H9 (cell line): ENCODE measurements at places on chromosomes 1 and 21. TPM values are rescaled to one million over a fixed set of nuclear protein-coding genes. Genes with fewer than 3 reads are reported as not detected.
A peak's percentile ranks its signal among the peaks of the same experiment; 100 is the strongest.

S100A7A gene
- total RNA-seq: not detected in 2 replicates

URB2 gene
- total RNA-seq: 51.9 and 53.2 TPM in 2 replicates

OR2L2 gene
- 0.11 TPM in 1 of 2 replicates, not detected in the other for total RNA-seq

NCMAP gene
- total RNA-seq: 0.33 and 0.35 TPM in 2 replicates

FAM229A gene
- total RNA-seq: 5.6 and 8.3 TPM in 2 replicates

DYNLT4 gene
- not detected in 2 replicates for total RNA-seq

MYBPH gene
- not detected in 2 replicates for total RNA-seq

KCNA2 gene
- total RNA-seq: 0.33 and 0.37 TPM in 2 replicates

PAX7 gene
- total RNA-seq: 0.09 and 0.15 TPM in 2 replicates

AADACL3 gene
- 0.22 and 0.35 TPM in 2 replicates for total RNA-seq

DISC1 gene
- 2.1 and 2.5 TPM in 2 replicates for total RNA-seq

RGS16 gene
- 6.8 and 6.9 TPM in 2 replicates for total RNA-seq

GRCh38 chr1:184416481-184416880 is 29.7 kb downstream of the C1orf21 start:
- H3K27me3 ChIP-seq: no peaks in the 10 kb centered on the region
- H3K4me1 ChIP-seq: peaks cover 5% of the 10 kb centered on the region
- no peak overlapping the region for H3K27ac ChIP-seq
- H3K4me3 ChIP-seq: no peak overlapping the region

DNA sequence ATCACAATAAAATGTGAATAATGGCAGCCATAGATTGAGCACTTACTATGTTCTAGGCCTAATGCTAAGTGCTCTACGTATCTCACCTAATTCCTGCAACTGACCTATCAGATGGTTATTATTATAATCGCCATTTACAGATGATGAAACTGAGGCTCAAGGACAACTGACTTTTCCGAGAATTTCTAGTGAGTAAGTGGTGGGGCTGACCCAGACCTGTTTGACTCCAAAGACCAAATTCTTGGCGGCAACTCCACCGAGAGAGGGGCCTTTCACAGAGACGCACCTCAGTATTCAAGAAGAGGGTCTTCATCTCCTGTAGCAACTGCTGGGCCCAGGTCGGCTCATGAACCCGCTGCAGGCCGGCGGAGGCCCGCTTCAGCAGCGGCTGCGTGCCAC is 573 bp downstream of the TMEM234 start:
- H3K4me3 ChIP-seq: peak overlapping the region; percentile 98
- no peaks in the 10 kb centered on the region for H3K27me3 ChIP-seq
- peaks cover 7% of the 10 kb centered on the region; the same call in 1 of the 2 replicates for H3K4me1 ChIP-seq

DNA sequence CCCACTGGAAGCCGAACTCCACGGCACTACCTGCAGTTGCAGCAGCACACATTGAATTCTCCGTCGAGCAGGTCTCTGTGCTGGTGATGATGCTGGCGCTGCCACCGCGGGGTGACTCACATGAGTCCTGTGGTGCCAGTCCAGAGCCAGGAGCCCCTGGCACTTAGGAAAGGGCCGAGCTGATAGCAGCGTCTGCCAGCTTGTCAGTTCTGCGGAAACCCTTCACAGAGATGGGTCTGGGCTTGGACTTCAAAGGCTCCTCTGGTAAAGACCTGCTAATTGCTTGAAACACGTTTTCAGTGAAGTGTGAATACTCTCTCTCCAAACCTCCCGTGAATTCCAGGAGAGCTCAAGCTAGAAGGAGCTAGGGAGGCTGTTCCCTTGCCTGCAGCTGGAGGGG is 92.2 kb downstream of the GRIK3 start:
- DNase-seq: no peak
- H3K27ac ChIP-seq: no peak overlapping the region
- no peaks in the 10 kb centered on the region; the same call in 1 of the 2 replicates for H3K4me1 ChIP-seq
- H3K36me3 ChIP-seq: no peaks in the 10 kb centered on the region
- H3K4me3 ChIP-seq: no peak overlapping the region

GRCh38 chr1:156750191-156750672 is 1.2 kb downstream of the HDGF start:
- no peak for DNase-seq
- H3K4me1 ChIP-seq: peaks cover 28% of the 10 kb centered on the region
- peak overlapping the region; percentile 94 for H3K4me3 ChIP-seq
- no peaks in the 10 kb centered on the region for H3K27me3 ChIP-seq
- peaks cover 9% of the 10 kb centered on the region for H3K36me3 ChIP-seq

DNA sequence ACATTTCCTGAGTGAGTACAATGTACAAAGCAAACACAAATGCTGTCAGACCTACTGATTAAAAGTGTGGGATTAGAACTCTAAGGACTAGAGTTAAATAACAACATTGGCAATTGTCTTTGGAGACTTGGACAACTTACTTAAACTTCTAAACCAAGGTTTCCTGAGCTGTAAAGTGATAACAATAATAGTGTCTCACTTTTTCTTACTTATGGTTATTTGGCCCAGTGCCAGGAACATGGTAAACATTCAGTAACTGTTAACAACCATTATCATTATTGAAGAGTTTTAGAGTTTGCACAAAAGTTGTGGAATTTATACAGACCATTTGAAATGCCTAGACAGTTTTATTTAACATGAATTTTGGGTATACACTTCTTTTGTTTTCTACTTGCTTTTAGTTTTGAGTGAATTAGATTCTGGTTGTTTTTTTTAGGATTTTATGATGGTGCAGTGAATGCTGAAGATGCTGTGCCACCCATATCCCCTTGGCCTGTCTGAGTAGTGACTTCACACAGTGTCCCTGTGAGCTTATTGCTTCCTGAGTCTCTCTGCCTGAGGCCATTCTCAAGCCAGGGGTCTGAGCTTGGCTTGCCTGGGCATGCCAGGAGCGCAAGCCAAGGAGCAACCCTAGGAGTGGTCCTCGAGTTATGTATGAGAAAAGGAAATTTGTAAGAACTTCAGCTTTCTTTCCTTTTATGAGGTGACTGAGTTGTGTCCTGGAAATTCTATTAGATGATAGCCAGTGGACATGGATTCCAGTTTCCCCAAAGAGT is 932.8 kb downstream of the TTLL7 start:
- no peaks in the 10 kb centered on the region for H3K4me1 ChIP-seq
- H3K27me3 ChIP-seq: no peaks in the 10 kb centered on the region
- no peak overlapping the region for H3K4me3 ChIP-seq
- peak; percentile 27 for DNase-seq
- peaks cover 6% of the 10 kb centered on the region; the same call in 1 of the 2 replicates for H3K36me3 ChIP-seq
- H3K27ac ChIP-seq: no peak overlapping the region

DNA sequence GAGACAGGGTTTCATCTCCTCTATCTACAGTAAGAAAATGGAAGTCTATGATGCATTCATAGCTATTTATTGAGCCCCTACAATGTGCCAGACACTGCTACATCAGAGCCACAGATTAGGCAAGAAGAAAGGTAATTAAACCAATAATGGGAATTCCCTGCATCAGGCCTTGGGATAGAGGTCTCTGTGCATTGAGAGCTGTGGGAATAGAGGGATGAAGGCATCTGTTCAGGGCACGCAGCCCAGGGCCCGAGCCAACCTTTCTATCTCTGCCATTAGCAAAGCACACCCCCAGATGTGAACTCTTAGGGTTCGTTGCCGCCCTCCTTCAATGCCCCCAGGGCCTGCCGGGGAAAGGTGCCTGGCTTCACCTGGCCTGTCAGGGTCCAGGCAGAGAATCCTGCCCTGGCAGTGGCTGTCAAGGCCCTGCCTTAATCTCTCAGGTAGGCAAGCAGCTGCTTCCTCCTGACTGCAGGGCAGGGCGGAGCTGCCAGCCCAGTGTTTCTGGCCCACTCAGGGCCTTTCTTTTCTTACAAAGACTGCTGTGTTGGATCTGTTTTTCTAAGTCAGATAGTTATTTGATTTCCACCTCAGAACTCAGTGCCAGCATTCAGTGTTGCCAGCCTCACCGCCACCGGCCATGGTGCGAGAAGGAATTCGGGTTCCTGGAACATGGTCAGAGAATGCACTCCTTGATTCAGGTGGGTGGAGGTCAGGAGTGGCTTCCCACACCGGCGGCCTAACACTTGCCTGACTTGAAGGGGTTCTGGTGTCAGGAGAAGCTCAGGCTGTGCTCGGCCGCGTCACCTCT is 76.1 kb downstream of the PGM1 start:
- DNase-seq: no peak
- H3K27ac ChIP-seq: no peak overlapping the region
- no peak overlapping the region for H3K4me3 ChIP-seq
- H3K36me3 ChIP-seq: peaks cover 2% of the 10 kb centered on the region; the same call in 1 of the 2 replicates
- H3K4me1 ChIP-seq: peaks cover 2% of the 10 kb centered on the region; the same call in 1 of the 2 replicates

- H3K27ac ChIP-seq: no peak overlapping the region
- H3K27me3 ChIP-seq: peaks cover 31% of the 10 kb centered on the region; the same call in 1 of the 2 replicates
- no peaks in the 10 kb centered on the region for H3K4me1 ChIP-seq
- H3K36me3 ChIP-seq: peaks cover 10% of the 10 kb centered on the region
- H3K4me3 ChIP-seq: no peak overlapping the region
Observed at GRCh38 chr1:214184992-214185391, 96.0 kb upstream of the SMYD2 start.

DNA sequence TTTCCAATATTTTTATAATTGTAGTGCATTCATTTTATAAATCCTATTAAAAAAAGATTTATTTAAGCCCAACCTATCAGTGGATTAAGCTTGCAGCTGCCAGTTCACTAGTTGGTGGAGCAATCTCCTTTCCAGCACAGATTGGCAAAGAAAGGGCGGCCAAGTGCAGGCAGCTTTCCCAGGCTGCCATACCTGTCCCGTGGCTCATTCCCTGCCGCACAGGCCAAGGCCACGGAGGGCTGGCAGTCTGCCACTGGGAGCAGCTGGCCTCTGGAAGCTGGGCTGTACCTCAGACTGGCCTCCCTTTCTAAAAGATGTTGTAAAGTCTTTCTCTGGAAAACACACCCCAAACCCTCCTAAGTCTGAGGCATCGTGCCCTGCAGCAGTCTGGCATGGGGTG is 74.2 kb downstream of the SIM2 start:
- H3K4me3 ChIP-seq: no peak overlapping the region
- no peak for DNase-seq
- H3K27ac ChIP-seq: no peak overlapping the region
- H3K4me1 ChIP-seq: no peaks in the 10 kb centered on the region; the same call in 1 of the 2 replicates

- H3K27me3 ChIP-seq: no peaks in the 10 kb centered on the region
- peaks cover 8% of the 10 kb centered on the region for H3K36me3 ChIP-seq
- H3K4me3 ChIP-seq: no peak overlapping the region
- no peaks in the 10 kb centered on the region for H3K4me1 ChIP-seq
- no peak overlapping the region for H3K27ac ChIP-seq
Observed at GRCh38 chr1:189751311-189751710, 726.4 kb downstream of the BRINP3 start.

- no peak overlapping the region for H3K4me3 ChIP-seq
- H3K36me3 ChIP-seq: no peaks in the 10 kb centered on the region
- peaks cover 28% of the 10 kb centered on the region; the same call in 1 of the 2 replicates for H3K4me1 ChIP-seq
Observed at GRCh38 chr1:225944951-225945350, 3.9 kb upstream of the LEFTY2 start.

- no peak for DNase-seq
- no peaks in the 10 kb centered on the region for H3K4me1 ChIP-seq
- no peak overlapping the region for H3K27ac ChIP-seq
- H3K27me3 ChIP-seq: no peaks in the 10 kb centered on the region
Observed at GRCh38 chr1:34721646-34722355, 33.0 kb upstream of the GJB5 start.

DNA sequence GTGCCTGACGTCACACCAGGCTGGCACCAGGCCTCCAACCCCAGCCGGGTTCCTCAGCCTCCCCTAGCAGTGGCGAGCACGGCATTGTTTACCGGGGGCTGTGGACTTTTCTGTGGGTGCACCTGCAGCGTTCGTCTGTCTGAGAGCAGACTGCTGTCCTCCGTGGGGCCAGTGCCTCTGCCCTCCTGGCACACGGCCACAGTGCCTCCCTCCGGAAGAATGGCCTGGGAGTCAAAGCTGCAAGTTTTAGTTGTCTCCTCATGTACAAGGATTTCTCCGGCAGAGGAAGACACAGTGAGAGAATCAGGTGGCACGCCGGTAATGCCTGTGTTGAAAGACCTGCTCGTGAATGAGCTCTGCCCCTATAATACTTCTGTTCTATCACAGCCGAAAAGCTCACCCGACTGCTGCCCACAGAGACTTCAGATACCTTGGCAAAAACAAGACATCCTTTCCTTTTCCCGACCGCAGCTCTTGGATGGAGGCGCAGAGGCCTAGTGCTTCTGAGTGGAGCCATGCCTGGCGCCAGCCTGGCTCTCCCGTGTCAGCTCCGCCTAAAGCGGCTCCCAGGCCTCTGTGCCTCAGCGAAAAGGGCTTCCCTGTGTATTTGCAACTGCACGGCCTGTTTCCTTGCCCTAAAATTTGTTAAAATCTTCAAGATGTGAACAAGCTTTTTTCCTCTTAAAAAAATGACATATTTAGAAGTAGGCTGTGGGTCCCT is 71.4 kb downstream of the AGPAT3 start:
- H3K4me3 ChIP-seq: no peak overlapping the region
- no peak for DNase-seq
- H3K4me1 ChIP-seq: no peaks in the 10 kb centered on the region

- H3K36me3 ChIP-seq: no peaks in the 10 kb centered on the region
- H3K4me3 ChIP-seq: peak overlapping the region; percentile 46; the same call in 2 of the 3 replicates
- no peaks in the 10 kb centered on the region for H3K4me1 ChIP-seq
Observed at GRCh38 chr1:228034954-228035837, 28.4 kb downstream of the WNT3A start.

DNA sequence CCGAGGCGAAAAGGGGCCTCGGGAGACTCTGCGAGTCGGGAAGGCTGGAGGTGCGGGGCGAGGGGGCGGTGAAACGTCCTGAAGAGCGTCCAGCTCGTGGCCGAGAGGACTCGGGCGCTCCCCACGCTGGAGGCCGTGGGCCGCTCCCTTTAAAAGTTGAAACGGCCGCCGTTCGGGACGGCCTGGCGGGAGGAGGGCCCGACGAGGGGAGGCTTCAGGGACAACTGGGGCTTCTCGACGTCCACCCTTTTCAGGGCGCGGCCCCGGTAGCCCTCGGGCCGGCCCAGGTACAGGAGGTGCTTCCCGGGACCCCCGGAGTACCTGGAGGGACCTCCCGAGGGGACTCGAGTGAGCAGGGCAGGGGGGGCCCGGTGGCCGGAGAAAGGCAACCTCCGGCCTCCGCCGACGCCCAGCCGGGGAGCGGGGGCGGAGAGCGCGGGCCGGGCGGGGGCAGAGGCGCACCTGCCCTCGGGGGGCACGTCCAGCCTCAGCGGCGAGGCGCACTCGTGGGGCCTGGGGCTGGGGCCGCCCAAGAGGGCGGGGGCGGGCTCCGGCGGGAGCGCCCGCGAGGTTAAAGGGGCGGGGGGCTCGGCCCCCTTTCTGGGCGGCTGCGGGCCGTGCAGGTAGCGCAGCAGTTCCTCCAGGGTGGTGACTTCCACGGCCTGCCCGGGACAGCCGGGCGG is 14.0 kb downstream of the SEMA6C start:
- DNase-seq: no peak
- H3K36me3 ChIP-seq: peaks cover 35% of the 10 kb centered on the region
- no peaks in the 10 kb centered on the region; the same call in 1 of the 2 replicates for H3K27me3 ChIP-seq
- H3K27ac ChIP-seq: no peak overlapping the region
- peak overlapping the region; percentile 76 for H3K4me3 ChIP-seq
- H3K4me1 ChIP-seq: no peaks in the 10 kb centered on the region

- H3K27ac ChIP-seq: no peak overlapping the region
- H3K4me1 ChIP-seq: no peaks in the 10 kb centered on the region
- no peak for DNase-seq
- H3K4me3 ChIP-seq: no peak overlapping the region
- H3K36me3 ChIP-seq: no peaks in the 10 kb centered on the region
Observed at GRCh38 chr1:20534659-20535417, 17.5 kb upstream of the FAM43B start.
